ENCODE measurements at places on chromosomes 2 and 18.

DNA sequence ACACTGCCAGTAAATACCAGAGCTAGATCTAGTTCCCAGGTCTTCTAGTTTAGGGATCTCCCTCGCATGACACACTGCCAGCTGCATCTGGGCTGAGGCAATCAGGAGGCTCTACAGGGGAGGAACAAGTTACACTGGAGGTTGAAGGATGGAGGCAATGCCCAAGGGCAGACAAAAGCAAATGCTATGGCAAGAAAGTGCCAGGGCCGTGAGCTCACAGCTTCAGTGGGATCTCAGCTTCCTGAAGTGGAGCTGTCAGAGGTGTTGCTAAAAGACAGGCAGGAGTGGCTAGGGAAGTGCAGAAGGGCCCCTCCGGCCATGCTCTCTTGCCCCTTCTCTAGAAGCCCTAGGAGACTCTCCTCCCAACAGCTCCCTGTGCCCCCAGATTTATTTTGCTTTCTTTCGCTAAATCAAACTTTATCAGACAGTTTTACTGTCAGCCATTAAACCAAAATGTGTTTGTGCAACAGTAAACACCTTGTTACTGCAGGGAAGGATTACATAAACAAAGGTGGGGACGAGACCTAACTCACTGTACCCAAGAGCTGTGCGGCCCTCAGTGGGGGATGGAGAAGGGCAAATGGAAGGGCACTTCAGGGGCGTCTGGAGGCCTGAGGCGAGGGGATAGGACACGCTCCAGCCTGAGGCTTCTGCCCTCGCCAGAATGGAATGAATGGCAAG lies 39.4 kb upstream of the PKDCC start:
- no peak for DNase-seq

GRCh38 chr2:101386599-101387150 lies 628 bp downstream of the CREG2 start:
- no peak for DNase-seq

- DNase-seq: no peak
These were observed 37.7 kb upstream of the CNGA3 start for GRCh38 chr2:98308532-98308931.

- no peak for DNase-seq
These were observed 116.1 kb upstream of the OTX1 start for GRCh38 chr2:62934517-62934916.

- DNase-seq: no peak
These were observed 116.4 kb downstream of the ZNF521 start for GRCh38 chr18:25235401-25236042.
